Endodermal cell (in vitro differentiated cells): ENCODE measurements at places on chromosomes 7 and 10. TPM values are rescaled to one million over a fixed set of nuclear protein-coding genes. Genes with fewer than 3 reads are reported as not detected.

The SPACDR gene
- total RNA-seq = 1.3 and 1.6 TPM in 2 replicates

The SPDYE2 gene
- not detected in 2 replicates for total RNA-seq

The SPDYE9 gene
- total RNA-seq = not detected in 3 replicates

The CNPY1 gene
- 0.33 to 0.48 TPM in 2 of 3 replicates, not detected in the other for total RNA-seq

The GRM3 gene
- total RNA-seq = 0.16 to 0.91 TPM (median 0.29 TPM) in 3 replicates

The LSM8 gene
- 47.9 and 51.5 TPM in 2 replicates for total RNA-seq

The C10orf62 gene
- total RNA-seq = not detected in 2 replicates

The MSS51 gene
- 1.3 to 3.9 TPM (median 3.7 TPM) in 3 replicates for total RNA-seq

The LRRC18 gene
- not detected in 2 replicates for total RNA-seq

The SYT15B gene
- 0.16 and 0.26 TPM in 2 replicates for total RNA-seq

The GNGT1 gene
- not detected in 3 replicates for total RNA-seq

The SORBS1 gene
- total RNA-seq = 17.6 and 17.9 TPM in 2 replicates

The SLC18A3 gene
- total RNA-seq = not detected in 3 replicates

The HACD1 gene
- 18.4 to 34.1 TPM (median 33.4 TPM) in 3 replicates for total RNA-seq

The LARP4B gene
- 87.8 and 94.3 TPM in 2 replicates for total RNA-seq

The ZNF425 gene
- 1.6 to 2.2 TPM (median 2.1 TPM) in 3 replicates for total RNA-seq

The IDE gene
- total RNA-seq = 56.9 and 63.3 TPM in 2 replicates

The AGAP9 gene
- total RNA-seq = 12.1 to 17.7 TPM (median 17.0 TPM) in 3 replicates

The RSPH10B2 gene
- 0.75 to 1.1 TPM in 2 of 3 replicates, not detected in the other for total RNA-seq

The PNLIPRP2 gene
- 0.63 to 0.78 TPM (median 0.64 TPM) in 3 replicates for total RNA-seq

The FAM171A1 gene
- total RNA-seq = 10.6 to 36.5 TPM (median 34.6 TPM) in 3 replicates

The HSPB1 gene
- 248 and 251 TPM in 2 replicates for total RNA-seq

The FLNC gene
- total RNA-seq = 11.3 and 11.5 TPM in 2 replicates

The BMPER gene
- total RNA-seq = 46.3 and 72.2 TPM in 2 replicates

The SLC13A1 gene
- not detected in 3 replicates for total RNA-seq

The NFKB2 gene
- total RNA-seq = 28.7 and 31.0 TPM in 2 replicates

The CADPS2 gene
- 11.7 and 13.1 TPM in 2 replicates for total RNA-seq

The FAM13C gene
- total RNA-seq = 2.7 and 3.7 TPM in 2 replicates

The CYP3A7 gene
- total RNA-seq = not detected in 2 replicates
